Stimulated activated CD4-positive, alpha-beta T cell treated with anti-CD3 and anti-CD28 coated beads, Interleukin-4, amount 100 ng/mL, for 4 hours (primary cell): ENCODE measurements at places on chromosomes 6 and 20.
A peak's percentile ranks its signal among the peaks of the same experiment; 100 is the strongest.

DNA sequence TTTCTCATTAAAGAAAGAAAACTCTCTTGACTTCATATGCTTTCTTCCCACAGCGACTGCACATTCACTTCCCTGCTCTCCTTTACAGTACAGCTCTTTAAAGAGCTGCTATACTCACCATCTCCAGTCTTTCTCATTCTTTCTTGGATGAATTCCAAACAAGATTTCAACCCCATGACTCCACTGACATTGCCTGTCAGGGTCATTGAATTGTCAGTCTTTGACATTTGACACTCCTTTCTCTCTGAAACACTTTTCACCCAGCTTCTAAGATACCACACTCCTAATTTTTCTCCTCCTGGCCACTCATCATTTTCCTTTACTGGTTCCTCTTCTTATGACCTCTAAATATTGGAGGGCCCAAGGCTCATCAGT, 811 bp upstream of the ARMH2 start:
- no peak for DNase-seq

DNA sequence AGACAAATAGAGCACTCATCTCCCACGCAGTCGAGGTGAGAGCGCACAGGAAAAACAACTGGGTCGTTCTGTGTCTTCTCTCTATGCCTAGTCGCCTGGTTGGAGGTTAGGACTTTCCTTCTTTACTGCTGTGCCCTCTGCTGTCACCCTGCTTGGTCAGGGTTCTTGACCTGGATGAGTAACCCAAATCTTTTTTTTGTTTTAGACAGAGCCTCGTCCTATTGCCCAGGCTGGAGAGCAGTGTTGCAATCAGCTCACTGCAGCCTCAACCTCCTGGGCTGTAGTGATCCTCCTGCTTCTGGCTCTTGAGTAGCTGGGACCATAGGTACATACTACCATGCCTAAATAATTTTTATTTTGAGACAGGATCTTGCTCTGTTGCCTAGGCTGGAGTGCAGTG, 24.5 kb downstream of the PRPF6 start:
- no peak for DNase-seq

- DNase-seq, result no peak
Observed at GRCh38 chr6:11778648-11779328, at the start of gene ADTRP. TSS of gene ADTRP (minus strand) at chr6:11778803. CDS start at chr6:11778759, 44 bp downstream.

DNA sequence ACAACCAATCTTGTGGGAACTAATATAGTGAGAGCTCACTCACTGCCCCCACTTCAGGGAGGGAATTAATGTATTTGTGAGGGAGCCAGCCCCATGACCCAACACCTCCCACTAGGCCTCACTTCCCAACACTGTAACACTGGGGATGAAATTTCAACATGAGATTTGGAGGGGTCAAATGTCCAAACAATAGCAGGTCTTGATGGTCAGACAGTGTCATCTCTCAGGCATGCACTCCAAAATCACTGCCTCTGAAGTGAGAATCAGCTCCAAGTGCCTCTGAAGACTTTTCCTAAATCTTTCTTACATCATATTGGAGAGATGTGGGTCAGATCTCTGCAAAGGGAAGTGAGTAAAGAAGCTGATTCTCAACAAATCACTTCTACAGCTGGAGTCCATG, 13.8 kb upstream of the SAYSD1 start:
- no peak for DNase-seq

DNA sequence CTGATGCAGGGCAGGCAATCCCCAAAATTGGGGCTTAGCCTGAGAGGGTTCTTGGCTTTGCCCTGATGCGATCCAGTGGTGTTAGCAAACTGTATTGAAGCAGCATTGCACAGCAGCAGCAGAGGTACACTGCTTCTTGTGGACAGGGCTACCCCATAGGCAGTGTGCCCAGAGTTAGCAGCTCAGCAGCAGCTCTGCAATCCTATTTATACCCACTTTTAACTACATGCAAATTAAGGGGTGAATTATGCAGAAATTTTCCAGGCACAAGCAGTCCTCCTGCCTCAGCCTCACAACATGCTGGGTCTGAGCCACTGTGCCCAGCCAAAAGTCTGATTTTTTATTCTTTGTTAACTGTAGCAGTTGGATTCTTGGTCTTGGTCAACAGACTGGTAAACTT, 3.8 kb downstream of the C20orf173 start:
- no peak for DNase-seq

GRCh38 chr6:29728173-29728874, 5.1 kb downstream of the HLA-F start:
- DNase-seq, result no peak

GRCh38 chr20:49636447-49636846, 68.5 kb upstream of the PTGIS start:
- DNase-seq, result no peak

- no peak for DNase-seq
Observed at GRCh38 chr6:108395297-108395696, 100.4 kb downstream of the AFG1L start.

GRCh38 chr20:63701051-63701328, 4.5 kb downstream of the TNFRSF6B start:
- DNase-seq, result no peak

GRCh38 chr6:142838821-142839685, 105.9 kb downstream of the HIVEP2 start:
- no peak for DNase-seq

DNA sequence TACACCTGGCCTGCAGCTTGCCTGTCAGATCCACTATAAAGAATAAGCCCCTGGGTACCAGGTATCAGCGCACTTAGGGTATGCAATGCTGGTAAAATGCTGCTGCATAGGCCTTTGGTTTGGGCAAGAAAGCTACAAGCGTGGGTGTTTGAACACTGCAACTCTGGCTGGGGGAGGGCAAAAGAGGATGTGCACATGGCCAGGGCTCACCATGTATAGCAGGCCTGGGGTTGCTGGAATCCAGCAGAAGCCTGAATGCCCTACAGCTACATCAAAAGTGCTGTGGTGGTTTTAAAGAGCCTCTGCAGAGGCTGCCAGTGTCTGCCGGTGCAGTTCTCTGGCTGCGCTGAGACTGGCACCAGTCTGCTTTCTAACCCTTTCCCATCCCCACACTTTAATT, 51.7 kb downstream of the UQCC1 start:
- no peak for DNase-seq

DNA sequence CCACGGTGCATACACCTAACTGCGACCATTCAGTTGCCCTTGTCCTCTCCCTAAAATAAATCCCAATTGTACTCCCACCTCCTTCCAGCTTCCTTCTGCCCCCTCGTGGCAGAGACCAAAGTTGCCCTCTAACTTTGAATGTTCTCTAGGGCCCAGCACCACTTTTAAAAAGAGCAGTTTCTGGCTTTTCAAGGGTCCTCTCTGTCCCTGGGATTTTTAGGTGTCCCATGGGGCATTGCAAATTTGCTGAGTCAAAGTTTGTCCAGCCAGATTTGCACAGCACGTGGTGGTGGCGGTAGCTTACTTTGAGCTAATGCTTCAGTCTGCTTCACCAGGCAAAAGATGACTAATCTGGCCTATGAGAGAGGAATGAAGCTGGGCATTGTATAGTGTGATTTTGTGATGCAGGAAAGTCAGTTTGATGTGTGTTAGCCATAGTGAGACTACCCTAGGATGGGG, 100.2 kb downstream of the PERP start:
- DNase-seq, result peak; percentile 4

GRCh38 chr6:114712129-114712662, 369.4 kb upstream of the HS3ST5 start:
- no peak for DNase-seq

DNA sequence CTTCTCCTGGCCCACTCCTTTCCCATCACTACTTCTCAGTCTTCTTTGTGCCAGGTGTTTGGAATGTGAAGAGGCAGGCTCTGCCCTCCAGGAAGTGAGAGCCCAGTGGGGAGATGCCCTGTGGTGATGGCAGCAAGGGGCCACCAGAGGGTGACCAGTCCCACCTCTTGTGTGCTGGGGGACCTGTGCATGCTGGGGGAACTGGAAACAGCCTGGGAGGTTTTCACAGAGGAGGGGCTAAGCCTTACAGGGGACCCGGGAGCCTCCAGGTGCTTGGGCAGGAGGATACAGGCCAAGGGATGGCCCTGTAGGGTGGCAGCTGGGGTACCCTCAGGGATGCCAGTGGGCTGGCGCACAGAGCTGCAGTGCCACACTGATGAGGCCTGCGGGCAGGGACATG, 72.3 kb downstream of the RAMACL start:
- DNase-seq, result no peak

DNA sequence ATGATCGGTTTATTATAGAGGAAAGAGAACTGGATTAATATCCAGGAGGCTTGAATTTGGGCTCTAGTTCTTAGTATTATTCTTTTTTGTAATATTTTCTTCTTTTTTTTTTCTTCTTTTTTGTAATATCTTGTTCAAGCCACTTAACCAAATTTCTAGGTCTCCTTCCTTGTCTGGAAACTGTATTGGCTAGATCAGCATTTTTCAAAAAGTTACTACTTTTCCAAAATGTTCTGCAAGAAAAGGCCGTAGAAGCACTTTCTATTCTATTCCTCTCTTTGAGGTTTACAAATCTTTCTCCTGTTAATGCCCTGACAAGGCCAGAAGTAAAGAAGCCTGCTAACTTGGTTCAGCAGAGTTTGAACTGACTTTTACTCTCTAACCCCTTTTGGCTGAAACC, 12.0 kb downstream of the BMP6 start:
- no peak for DNase-seq

DNA sequence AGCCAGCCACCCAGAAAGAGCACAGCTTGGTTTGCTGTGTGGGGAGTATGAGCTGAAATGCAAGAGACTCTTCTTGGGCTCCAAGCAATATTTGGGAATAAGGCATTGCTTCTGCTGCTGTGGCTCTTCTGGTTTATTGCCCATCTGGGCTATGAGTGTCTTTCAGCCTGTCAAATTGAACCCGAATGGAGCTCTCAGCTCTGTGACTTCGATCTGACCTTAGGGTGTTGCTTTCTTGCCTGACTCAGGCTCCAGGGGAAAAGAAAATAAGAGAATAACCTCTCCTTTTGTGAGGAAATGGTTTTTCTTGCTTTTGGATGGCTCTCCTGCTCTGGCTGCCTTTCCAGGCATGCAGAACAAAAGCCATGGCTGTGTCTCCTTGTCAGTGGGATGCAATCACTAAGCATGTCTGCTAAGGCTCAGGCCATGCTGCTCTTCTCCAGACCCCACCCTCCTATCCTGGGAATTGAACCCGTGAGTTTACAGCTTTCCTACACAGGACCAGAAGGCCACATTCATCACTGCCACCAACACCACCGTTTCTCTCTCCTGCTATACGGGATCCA, 169.4 kb upstream of the JAG1 start:
- no peak for DNase-seq
